LHCN-M2 (cell line): ENCODE measurements at places on chromosomes 13 and 19. TPM values are rescaled to one million over a fixed set of nuclear protein-coding genes. Genes with fewer than 3 reads are reported as not detected.

The FUT1 gene
- total RNA-seq = not detected in 2 replicates

The ZNF576 gene
- total RNA-seq = 18.3 and 20.3 TPM in 2 replicates

The SIGLEC8 gene
- not detected in 2 replicates for total RNA-seq

The ZIC5 gene
- not detected in 2 replicates for total RNA-seq

The SLITRK5 gene
- 0.11 and 0.13 TPM in 2 replicates for total RNA-seq

The TLE2 gene
- 0.69 and 2.4 TPM in 2 replicates for total RNA-seq

The SLC10A2 gene
- not detected in 2 replicates for total RNA-seq

The KLK14 gene
- not detected in 2 replicates for total RNA-seq

DNA sequence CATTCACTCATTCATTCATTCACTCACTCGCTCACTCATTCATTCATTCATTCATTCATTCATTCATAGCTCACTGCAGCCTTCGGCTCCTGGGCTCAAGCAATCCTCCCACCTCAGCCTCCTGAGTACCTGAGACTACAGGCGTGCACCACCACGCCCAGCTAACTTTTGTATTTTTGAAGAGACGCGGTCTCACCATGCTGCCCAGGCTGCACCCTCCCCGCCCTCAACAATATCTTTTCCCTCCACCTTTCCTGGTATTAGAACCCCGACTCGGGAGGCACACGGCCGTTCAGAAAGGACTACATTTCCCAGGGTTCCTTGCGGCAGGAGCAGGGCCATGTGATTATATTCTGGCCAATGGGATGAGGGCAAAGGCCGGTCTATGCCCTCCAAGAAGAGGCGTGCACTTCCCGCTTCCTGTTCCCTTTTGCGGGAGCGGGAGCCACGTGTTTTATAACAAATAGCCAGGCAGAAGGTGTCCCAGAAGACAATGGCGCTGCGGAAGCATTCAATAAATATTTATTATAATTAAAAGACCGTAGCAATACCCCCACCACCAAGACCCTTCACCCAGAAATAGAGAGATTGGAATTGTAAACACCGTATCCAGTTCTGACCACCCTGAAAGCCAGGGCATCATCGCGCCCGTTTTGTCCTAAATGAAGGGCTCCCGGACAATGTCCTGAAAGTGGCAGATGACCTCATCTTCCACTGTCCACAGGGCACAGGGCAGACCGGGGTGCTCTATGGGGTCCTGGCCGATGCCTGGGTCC lies 15.9 kb downstream of the TICAM1 start:
- peak; percentile 86 for DNase-seq

DNA sequence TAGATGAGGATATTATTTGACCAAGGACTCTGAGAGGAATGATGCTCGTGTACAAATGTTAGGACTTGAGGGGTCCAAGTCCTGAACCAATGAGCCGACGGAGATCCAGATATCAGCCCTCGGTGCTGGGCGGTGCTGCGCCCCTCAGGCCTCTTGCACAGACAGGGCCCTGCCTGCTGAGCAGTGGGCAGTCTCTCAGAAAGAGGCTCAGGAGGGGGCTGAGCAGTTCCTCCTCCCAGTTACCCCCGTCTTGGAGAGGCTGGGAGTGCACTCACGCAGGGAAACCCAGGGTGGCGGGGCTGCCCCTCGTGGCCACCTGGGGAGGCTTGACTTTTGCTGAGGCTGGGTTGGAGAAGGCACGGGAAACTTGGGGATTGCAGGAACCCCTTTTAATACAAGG lies 18.4 kb downstream of the TEX29 start:
- DNase-seq = no peak

GRCh38 chr13:101527130-101527529 lies 74.7 kb downstream of the ITGBL1 start:
- DNase-seq = no peak

GRCh38 chr13:30966101-30966500 lies 33.6 kb downstream of the TEX26 start:
- no peak for DNase-seq

DNA sequence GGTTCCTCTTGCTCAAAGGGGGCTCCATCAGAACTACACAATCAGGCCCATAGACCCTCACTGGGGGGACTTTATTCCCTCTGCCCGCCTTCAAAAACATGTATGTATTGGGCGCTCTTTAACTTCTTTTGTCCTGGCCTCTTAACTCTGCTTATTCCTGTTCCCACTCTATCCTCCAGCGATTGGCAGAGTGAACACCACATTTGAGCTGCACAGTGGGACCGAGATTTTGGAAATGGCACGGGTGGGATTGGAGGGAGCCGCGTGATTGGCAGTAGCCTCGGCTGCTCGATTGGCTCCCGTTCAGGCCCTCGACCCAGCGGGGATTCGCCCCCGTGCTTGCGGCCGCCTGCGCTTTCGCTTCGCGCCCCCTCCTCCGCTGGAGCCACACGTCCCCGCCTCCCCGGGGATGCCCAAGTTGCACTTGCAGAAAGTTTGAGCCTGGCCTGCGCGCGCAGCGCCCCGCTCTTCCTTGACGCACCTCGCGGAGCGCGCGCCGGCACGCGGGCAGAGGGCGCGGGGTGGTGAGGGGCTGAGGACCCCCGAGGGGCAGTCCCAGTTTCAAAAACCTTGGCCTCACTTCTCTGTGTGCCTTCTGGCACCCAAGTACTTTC lies at the start of gene ZIC5:
TSS of gene ZIC5 (minus strand) at position 192 of the 614 bp plus-strand sequence. CDS start at position 28, 164 bp downstream.
- DNase-seq = no peak

GRCh38 chr19:56942756-56943155 lies 102.2 kb upstream of the PEG3 start:
- no peak for DNase-seq

DNA sequence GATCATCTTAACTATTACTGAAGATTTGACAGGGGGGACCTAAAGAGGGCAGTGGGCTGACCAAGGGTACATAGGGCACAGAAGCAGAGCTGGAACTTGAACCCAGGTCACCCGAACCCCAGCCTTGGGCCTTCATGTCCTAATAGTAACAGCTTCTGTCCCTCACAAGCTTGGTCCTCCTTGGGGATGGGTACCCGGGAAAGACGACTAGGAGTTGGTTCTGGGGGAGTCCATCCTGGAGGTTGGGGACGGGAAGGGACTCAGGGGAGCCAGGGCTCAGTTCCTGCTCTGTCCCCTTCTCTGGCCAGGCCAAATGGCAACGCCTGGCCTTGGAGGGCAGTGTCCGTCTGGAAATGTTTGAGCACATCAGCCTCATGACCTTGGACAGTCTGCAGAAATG lies 39.6 kb upstream of the CYP4F8 start:
- DNase-seq = no peak

DNA sequence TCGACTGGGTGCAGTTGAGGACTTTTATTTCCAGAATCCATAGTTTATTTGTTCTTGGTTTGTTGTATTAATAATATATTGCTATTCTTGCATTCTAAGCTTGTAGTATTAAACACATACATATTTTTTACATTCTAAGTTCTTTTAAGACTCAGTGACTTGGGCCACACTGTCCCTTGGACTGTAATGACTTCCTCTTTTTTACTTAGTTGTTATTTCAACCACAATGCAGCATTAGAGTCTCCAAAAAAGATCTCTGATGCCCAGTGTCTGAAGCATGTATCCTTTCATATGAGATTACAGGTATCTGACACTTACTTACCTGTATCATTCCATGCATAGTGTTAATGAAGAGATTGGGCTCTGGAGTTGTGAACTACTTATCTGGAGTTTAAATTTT lies 864.9 kb upstream of the PCDH20 start:
- DNase-seq = no peak

DNA sequence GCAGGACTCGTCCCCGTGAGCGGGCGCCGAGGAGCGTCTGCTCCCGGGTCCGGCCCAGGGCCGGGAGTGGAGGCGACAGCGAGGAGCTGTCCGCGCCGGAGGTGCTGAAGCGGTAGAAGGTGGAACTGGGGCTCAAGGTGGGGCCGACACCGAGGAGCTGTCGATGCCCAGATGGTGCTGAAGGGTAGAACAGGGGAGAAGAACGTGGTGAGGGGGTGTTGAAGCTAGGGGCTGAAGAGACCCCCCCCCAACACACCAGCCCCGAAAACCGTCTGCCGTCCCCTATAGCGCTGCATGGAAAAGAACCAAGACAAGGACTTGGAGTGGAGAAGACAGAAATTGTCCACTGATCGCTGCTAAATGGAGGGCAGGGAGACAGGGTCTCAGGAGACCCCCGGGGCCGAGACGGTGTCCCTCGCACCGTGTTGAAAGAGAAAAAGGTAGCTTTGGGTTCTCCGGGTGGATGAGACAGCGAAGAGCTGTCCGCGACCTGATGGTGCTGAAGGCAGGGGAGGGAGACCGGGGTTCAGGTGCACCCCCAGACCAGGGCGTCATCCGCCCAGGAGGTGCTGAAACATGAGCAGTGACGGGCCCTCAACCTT lies 7.1 kb upstream of the PDE4C start:
- DNase-seq = no peak

DNA sequence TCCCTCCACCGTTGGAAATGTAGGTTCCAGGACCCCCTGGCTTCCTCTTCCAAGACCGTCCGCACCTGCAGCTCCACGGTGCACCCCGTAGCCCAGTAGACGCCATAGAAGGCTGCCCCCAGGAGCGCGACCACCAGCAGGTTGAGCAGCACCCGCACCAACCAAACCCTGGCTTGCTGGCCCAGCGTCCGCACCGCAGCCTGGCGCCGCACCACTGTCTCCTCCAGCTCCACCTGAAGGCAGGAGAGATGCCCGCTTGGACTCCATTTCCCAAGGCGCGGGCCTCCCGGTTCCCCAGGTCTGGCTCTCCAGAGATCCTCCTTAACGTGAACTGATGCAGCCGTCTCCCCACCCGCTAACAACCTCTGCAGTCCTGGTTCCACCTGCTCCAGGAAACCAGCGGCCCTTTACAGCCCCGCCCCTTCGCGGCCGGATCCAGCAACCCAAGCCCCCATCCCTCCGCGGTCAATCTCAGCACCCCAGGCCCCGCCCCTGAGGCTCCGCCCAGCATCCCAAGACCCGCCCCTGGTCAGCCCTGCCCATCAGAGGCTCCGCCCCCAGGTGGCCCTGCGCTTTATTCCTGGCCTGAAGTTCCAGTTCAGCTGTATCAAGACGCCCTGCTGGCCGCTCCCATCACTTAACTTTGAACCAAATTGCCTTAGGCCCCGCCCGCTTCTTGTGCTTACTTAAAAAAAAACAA lies 5.0 kb upstream of the LENG1 start:
- no peak for DNase-seq

GRCh38 chr13:26784704-26785639 lies 24.4 kb upstream of the GPR12 start:
- DNase-seq = no peak

DNA sequence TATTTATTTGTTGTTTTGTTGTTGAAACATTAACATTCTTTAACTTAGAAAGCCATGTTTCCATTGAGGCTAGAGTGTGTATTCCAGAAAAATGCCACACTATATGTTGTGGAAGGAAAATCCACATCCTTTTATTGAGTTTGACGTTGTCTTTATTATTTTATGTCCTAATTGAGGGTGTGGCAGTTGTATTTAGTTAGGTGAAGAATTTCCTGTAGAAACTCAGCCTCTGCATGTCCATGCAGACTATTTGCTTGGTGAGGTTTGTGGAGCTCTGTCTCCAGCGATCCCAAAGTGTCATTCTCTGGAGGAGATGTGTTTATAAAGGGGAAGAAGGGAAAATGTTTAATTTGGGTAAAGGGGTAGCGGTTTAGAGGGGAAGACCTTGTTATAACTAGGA lies 46.6 kb downstream of the AKAP11 start:
- DNase-seq = no peak

DNA sequence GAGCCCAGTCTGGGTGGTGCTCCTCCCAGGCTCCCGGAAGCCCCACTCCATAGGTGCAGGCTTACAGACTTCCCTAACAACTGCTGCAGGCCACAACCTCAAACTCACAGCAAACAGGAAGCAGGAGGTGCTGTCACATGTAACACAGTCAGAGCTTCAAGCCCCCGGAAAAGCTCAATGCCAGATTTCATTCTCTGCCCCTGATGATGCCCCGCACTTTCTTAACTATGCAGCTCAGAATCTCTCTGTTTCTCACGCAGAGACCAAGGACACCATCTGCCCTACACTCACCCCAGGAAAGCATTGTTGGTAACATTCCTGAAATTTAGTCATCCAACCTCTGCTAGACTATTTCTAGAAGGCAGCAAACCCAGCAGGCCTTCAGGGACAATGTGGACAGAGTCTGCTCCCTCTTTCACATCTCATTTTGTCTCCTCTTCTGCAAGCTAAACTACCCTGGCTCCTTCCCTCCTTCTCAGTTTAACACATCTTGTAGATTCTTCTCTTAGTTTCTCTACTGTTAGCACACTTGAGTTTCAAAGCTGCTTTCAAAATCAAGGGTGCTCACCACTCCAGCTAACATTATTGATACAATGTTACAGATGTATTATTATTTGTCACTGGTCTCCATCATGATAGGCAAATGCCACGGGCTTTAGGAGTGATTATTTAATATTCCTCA lies 162.5 kb downstream of the KCTD12 start:
- peak; percentile 96 for DNase-seq

GRCh38 chr19:42596391-42597072 lies 1.8 kb upstream of the CEACAM8 start:
- no peak for DNase-seq

DNA sequence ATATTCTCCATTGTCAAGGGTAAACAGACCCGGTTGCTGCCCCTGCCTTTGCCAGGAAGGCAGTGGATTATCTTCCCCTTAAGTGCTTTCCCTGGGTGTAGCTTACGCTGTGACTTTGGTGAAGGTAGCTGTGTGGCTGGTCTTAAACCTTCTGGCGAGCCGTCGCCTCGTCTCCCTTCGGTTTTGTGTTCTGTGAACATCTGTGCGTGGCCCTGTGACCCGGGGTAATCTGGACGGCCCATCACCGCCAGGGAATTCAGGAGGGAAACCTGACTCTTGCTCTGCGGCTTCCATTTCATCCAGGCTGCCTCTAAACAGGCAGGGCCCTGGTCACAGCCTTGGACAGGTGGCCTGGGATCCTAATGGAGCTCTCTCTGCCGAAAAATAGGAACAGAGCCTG lies 78.7 kb downstream of the SHISA2 start:
- no peak for DNase-seq

GRCh38 chr13:97537110-97537509 lies 103.1 kb downstream of the RAP2A start:
- DNase-seq = no peak

GRCh38 chr19:35213663-35214632 lies 14.6 kb downstream of the FAM187B start:
- DNase-seq = peak; percentile 87
